A549 treated with Mapracorat at 1 μM for 4 hours (cell line): ENCODE measurements at places on chromosomes 3 and 15. TPM values are rescaled to one million over a fixed set of nuclear protein-coding genes. Genes with fewer than 3 reads are reported as not detected.

Gene LDHAL6B
- total RNA-seq, result not detected in 5 replicates

Gene TLR9
- 0.07 TPM in 1 of 5 replicates, not detected in the others for total RNA-seq

Gene SPINK8
- not detected in 5 replicates for total RNA-seq

Gene PLSCR5
- not detected in 5 replicates for total RNA-seq

Gene CCDC13
- 0.30 to 0.74 TPM (median 0.41 TPM) in 5 replicates for total RNA-seq
